LNCaP clone FGC (cell line): ENCODE measurements at places on chromosomes 12 and 14.

- DNase-seq: no peak
Measured at GRCh38 chr12:69214169-69214568, 25.2 kb upstream of the CPSF6 start.

DNA sequence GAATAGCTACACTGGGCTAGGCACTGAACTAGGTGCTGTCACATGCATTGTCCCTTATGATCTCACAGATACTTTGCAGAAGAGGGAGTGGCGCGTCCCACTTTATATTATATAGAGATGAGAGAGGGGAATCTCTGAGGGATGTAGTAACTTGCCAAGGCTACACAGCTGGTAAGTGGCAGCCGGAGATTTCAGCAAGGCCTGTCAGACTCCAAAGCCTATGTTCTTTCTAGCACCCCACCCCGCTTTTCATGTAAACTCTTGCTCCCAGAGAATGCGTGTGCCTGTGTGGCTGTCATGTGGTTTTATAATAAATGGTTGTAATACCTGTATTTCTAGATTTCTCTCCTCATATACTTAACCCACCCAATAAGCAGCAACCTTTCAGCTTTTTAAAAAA is 39.1 kb downstream of the WDR20 start:
- DNase-seq: no peak

DNA sequence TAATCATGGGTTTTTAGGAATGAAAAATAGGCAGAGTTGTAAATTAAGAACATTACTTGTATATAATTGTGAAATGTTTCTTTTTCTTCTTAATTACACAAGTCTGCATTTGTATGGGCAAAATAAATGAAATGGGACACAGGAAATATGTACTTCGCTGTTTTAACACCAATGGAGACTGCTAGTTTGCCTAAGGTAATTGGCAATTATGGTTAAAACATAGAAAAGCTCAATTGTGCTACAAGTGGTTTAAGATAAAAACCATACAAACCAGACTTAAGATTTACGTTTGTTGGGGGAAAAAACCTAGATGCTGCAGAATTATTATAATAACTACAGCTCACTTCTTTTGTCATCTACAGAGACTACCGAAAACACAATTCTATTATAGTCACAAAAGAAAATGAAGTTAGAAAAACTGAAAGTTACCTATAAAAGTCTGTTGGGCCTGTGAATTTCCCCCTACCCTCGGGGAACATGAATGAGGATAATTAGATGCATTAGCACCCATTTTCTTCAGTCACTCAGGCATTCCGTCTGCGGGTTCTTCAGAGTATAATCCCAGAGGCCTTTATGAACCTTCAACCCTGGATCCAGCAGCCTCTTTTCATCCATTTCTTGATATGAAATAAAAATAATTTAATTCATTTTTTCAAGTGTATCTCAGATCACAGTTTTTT is 37.2 kb downstream of the BTBD7 start:
- no peak for DNase-seq

GRCh38 chr12:47590771-47591360 is 115.0 kb downstream of the RPAP3 start:
- no peak for DNase-seq

- no peak for DNase-seq
Measured at GRCh38 chr12:102390068-102390467, 90.3 kb downstream of the IGF1 start.

- no peak for DNase-seq
Measured at GRCh38 chr12:50039151-50039835, 14.0 kb upstream of the RACGAP1 start.

GRCh38 chr14:71933001-71933587 is 865 bp downstream of the RGS6 start:
- DNase-seq: no peak

GRCh38 chr12:14950982-14951746 is 10.2 kb downstream of the ARHGDIB start:
- no peak for DNase-seq

DNA sequence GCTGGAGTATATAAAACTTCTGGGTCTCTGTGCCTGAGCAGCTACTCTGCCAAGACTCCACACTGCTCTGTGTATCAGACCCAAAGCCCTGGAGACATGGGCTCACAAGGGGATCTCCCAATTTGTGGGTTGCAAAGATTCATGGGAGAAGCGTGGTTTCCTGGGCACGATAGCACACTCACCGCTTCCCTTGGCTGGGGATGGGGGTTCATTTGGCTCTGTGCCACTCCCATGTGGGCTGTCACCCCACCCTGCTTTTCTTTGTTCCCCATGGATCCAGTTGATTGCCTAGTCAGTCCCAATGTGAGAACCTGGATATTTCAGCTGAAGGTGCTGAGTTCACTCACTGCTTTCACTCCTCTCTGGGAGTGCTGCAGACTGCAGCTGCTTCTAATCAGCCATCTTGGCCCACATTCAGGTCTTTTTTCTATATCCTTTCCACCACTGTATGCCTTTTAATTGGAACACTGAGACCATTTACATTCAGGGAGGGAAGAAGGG is 40.0 kb upstream of the PCNX4 start:
- DNase-seq: no peak

DNA sequence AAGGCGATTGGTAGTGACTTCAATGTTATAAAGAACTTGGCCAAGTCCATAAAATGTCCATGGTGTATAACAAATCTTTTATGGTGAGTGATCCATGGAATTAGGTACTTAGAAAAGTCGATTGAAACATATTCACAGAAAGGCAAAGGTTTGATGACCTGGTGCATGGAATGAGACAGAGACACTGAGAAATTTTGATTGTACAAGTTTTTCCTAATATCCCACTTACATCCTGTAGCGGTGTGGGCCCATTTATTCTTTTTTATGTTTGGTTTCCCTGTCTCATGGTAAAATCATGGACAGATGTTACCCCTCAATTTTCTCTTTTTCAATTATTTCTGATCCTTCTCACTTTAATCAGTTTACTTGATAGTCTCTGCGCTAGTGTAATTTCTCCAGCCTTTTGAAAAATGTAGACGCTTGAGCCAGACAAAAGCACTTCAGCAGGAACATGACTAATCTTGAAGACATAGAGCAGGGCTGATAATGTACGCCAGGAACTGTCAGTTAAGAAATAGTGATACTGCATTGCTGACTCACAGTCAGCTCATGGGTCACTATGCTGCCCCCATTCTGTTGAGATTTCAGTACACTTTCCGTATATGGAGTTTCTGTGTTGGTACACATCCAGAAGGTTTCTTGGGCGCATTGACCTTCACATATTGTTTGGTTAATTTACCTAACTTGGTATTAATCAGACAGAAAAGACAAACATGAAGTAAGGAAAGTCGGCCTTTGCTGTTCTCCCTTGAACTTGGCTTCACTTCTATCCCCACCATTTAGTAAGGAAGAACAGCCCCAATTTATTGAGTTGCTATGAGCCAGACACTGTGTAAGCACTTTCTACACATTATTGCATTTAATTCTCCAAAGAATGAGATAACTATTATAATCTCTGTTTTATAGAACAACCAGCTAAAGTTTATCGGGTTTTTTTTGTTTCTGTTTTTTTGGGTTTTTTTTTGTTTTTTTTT is 841.7 kb downstream of the DIO2 start:
- no peak for DNase-seq

DNA sequence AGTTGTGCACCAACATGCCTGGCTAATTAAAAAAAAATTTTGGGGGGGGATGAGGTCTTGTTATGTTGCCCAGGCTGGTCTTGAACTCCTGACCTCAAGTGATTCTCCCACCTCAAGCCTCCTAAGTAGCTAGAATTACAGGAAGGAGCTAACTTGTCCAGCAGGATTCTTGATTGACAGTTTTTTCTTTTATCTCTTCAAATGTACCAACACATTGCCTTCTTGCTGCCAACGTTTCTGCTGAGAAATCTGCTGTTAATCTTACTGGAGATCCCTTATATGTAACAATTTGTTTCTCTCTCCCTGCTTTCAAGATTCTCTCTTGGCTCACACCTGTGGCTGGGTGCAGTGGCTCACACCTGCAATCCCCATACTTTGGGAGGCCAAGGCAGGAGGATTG is 22.4 kb upstream of the MARK3 start:
- no peak for DNase-seq

- DNase-seq: no peak
Measured at GRCh38 chr14:96920023-96920422, 122.8 kb downstream of the VRK1 start.

GRCh38 chr14:45271858-45272537 is 19.0 kb upstream of the MIS18BP1 start:
- DNase-seq: no peak

DNA sequence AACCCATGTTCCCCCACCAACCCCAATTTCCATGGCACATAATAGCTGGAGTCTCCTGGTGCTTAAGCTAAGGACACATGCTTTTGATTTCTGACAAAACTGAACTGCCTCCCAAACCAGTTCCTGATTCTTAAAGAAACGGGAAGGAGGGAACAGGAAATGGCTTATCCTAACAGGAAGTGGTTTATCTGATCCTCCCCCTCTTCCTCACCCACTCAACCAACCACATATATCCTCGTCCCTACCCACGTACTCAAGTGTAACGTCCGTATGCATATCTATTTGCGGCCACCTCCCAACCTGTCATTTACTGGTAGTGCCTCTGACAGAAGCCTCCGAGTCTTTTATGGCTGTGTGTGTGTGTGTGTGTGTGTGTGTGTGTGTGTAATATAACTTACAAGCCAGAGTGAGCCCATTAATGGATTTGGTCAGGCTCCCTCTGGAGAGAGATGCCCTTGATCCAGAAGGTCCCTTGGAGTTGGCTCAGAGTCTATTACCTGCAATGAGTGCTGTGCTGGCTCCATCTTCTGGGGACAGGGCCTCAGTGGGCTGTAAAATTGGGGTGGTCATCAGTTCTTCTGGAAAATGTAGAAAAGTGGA is 7.7 kb downstream of the DAZAP2 start:
- no peak for DNase-seq

DNA sequence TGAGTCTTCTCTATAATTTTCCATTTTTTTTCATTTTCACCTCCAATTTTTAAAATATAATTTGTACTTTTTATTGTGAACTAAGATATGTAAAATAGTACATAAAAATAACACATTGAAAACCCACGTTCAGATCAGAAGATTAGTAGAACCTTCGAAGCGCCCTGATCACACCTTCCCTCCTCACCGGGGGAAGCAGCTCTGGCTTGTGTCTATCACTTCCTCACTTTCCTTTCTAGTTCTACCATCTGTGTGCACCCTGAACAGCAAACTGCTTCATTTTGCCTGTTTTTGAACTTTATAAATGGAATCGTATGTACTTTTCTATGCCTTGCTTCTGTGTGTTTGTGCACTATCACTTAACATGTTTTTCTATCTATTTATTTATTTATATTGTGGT is 11.8 kb upstream of the CD27 start:
- no peak for DNase-seq

DNA sequence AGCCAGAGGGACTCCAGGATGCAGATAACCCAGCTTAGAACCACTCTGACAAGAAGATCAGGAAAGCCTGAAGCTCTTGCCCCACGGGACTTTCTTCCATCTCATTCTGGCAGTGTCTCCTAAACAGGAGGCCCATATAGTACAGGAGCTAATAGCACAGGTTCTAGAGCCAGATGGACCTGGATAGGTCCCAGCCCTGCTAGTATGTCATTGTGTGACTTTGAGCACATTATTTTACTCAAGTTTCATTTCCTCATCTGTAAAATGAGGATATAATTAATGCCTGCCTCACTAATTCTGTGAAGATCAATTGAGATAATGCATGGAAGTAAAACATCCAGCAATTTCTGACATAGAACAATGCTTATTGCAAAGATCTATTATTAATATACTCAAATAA is 66.5 kb upstream of the GZMB start:
- DNase-seq: no peak

DNA sequence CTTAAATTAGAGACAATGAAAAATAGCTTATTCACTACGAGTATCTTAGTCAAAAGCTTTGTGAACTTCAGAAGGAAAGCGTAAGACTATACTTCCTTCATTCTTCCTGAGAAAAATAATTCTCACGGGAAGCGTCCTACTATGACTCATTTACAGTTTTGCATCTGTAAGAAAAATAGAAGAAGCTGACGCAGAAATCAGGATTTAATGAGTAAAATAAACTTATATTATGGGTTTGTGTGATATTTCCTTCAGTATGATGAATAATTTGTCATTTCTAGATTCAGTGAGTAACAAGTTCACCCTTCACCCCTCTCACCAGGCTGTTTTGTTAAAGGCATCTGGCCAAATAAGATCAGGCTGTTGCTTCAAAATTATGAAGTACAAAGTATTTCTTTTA is 17.8 kb upstream of the PDE3A start:
- DNase-seq: no peak

GRCh38 chr14:98242903-98243302 is 1029.1 kb downstream of the BCL11B start:
- DNase-seq: no peak

DNA sequence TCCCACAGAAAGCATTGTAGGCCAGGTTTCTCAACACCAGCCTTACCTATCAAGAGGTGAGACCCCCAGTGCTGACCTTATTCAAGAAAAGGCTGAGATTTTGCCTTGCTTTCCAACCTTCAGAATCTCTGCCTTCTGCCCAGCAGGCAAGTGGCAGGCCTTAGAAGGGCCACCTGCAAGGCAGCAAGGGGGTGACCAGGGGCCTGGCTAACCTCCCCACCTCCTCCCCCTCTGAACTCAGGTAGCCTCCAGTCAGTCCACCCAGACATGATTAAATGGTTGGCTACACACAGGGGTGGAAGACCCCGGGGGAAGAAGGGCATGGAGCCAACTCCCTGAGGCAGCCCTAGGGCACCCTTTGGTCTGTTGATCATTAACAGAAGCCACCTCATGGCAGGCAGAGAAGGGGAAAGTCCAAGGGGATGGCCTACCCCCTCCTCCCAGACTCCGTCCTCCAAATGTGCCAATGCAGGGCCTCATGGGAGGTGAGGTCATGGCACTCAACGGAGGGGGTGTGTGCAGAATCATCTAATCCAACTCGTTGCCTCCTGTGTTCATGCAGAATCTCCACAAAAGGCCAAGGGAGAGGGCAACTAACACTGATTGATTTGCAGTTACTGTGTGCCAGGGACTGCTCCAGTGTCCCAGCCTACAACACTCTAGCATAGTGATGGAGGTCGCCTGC is 8.5 kb downstream of the ZFP36L1 start:
- DNase-seq: no peak

GRCh38 chr12:54191550-54192022 is 2.8 kb upstream of the SMUG1 start:
- peak; percentile 56 for DNase-seq

DNA sequence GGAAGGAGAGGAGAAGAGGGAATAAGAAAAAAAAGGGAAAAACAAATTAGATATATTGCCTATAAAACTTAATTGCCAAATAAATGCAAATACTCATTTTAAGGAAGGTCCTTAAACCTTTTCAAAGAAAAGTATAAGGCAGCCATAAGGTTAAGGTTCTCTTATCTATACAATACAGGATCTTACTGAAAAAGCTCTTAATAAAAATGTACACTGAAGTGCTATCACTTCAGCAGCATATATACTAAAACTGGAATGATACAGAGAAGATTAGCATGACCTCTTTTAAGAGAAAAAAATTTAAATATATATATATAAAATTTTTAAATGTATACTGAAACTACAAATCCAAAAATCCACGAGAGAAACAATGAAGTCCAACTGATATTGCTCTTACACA is 65.6 kb downstream of the PPP2R5E start:
- no peak for DNase-seq

GRCh38 chr12:6340745-6341416 is 995 bp downstream of the TNFRSF1A start:
- no peak for DNase-seq
